Globus pallidus (tissue), 1 donor: ENCODE measurements at places on chromosomes 7 and 10.

- peak; percentile 55 for DNase-seq
Measured at GRCh38 chr7:131057015-131057793, 270.5 kb upstream of the MKLN1 start.

GRCh38 chr7:3043544-3044371, at the start of gene CARD11:
Gene CARD11 (minus strand): TSS chr7:3043867. CDS start chr7:2958506, 85,361 bp downstream.
- no peak for DNase-seq

GRCh38 chr10:100607439-100607838, 71.7 kb downstream of the HIF1AN start:
- DNase-seq: no peak

DNA sequence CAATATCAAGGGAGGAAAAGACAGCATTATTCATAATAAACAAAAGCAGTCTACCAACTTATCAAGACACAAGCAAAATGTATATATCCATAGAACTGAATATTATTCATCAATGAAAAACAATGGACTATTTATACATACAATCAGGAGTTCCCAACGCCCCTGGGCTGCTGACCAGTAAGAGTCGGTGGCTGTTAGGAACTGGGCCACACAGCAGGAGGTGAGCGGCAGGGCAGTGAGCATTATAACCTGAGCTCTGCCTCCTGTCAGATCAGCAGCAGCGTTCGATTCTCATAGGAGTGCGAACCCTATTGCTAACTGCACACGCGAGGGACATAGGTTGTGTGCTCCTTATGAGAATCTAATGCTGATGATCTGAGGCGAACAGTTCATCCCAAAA, 71.7 kb upstream of the GPR22 start:
- no peak for DNase-seq

GRCh38 chr10:87921931-87922688, 58.7 kb downstream of the PTEN start:
- no peak for DNase-seq

DNA sequence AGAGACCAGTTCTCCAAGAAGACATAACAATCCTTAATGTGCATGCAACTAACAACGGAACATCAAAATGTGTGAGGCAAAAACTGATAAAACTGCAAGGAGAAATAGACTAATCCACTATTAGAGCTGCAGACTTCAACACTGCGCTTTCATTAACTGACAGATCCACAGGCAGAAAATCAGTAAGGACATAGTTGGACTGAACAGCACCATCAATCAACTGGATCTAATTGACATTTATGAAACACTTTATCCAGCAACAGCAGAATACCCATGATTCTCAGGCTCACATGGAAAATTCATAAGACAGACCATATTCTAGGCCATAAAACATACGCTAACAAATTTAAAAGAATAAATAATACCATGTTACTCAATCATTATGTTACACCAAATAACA, 21.6 kb upstream of the ATP6V0A4 start:
- DNase-seq: no peak

GRCh38 chr10:71581376-71581775, 138.2 kb downstream of the C10orf105 start:
- DNase-seq: peak; percentile 93

DNA sequence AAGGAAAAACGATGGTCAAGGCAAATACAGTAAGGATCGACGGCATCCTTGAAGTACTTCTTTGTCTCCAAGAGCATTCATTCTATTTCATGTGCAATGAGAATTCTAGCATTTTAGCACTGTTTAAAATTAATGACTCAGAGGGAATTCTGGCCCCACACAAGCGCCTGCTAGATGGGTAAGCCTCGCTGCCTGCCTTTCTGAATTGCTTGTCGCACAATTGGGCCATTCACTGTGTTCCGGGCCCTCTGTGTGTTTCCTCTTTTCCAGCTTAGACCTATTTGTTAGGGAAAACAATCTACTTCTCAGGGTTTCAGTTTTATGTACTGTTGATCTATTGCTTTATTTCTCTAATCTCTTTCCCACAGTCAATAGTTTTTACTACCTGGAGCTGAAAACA, 204.7 kb upstream of the ZNF32 start:
- DNase-seq: no peak

DNA sequence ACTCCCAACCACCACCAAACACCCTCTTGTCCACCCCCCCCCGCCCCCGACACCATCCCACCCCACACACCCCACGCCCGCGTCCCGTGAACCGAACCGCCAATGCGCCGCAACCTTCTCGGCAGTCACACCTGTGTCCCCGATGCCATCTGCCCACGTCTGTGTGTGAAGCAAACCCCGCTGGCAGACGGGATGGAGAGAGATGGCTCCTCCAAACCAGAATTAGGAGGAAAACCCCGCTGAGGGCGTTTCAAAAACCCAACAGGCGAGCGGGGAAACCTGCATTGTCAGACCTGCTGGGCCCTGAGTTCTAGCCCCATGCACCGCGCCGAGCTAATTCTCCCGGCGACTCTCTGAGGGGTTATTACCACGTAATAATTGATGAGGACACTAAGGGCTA, 28.6 kb upstream of the KCNK18 start:
- DNase-seq: no peak
